Cerebellar cortex (tissue), 1 donor: ENCODE measurements at places on chromosomes 7 and 10.

- DNase-seq: no peak
Measured at GRCh38 chr7:80420876-80421275, 91.0 kb downstream of the GNAT3 start.

GRCh38 chr10:58773341-58773740 lies 260.7 kb downstream of the BICC1 start:
- DNase-seq: no peak

DNA sequence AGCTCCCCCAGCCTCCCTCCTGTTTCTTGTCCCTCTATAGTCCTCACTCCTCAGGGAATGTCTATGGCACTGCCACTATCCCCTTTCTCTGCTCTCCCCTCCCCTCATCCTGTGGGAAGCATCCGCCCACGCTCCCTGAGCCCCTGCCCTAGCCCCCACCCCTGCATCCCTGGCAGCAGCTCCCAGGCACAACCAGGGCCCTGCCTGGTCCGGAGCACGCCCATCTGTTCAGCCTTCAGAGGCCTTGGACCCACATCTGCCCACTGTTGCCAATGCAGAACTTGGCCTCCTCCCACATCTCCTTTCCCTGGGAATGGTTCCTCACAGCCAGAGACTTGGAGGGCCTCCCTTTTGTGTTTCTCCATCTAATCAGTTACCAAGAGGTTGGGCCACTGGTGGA lies 20.4 kb upstream of the TBRG4 start:
- DNase-seq: no peak

DNA sequence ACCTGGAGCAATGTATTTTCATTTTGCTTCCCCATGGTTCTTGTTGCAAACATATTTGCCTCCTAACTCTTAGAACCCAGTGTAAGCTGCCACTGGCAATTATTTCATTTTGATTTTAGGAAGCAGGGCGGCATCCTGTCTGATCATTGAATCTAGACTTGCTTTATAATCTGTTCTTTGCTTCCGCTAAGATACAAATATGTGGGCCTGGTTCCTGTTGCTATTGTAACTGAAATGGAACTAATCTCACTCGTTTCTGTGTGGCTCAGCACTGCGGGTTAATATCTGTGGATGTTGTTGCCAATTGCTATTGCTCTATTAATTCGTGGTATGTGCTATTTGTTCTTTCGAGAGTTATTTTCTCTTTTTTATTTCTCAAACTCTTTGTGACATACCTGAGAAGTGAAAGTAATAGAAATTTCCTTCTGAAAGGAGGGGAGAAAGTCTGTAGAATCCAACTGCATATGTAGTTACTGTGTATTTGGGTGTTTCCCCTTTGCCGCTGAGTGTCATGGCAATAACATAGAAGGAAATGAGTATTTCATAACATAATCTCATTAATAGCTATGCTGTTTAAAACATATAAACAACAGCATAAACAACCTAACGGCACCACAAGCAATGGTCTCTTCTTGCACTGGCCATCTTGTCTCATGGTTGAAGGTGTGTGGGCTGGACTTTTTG lies 62.4 kb downstream of the FZD1 start:
- no peak for DNase-seq
